ENCODE measurements at places on chromosomes 1 and 21.

- DNase-seq, result no peak
These were observed 77.5 kb downstream of the ARHGEF16 start for GRCh38 chr1:3531928-3532327.

DNA sequence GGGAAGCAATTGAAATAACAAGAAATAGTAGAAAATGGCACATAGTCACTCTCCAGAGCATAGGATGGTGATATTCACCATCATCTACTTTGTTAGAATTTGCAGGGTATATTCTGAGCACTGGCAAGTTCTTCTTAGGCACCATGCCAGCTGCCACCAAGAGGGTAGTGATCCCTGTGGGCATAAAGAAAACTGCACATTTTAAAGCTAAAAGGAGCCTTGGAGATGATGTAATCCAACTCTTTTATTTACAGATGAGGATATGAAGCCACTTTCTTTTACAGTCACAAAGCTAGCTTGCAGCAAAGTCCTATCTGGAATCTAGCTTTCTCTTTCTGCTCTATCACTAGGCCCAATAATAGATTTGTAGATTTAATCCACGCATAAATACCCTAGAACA lies 69.0 kb downstream of the PTGER3 start:
- DNase-seq, result no peak

DNA sequence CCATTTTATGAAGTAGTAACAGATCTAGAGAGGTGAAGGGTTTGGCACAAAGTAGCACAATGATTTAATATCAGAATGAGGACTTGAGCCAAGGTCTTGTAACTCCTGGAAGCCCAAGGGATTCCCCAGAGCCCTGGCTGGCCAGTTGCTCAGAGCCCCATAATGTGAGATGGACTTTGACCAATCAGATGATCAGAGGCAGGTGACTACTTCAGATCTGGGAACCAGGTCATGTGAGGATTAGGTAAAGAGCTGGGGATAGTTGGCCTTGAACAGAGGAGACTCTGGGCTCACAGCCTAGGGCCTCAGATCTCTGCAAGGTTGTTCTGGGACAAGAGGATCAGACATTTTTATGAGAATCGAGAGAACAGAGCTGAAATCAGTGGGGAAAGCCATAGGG lies 18.9 kb downstream of the SHISAL2A start:
- DNase-seq, result no peak

DNA sequence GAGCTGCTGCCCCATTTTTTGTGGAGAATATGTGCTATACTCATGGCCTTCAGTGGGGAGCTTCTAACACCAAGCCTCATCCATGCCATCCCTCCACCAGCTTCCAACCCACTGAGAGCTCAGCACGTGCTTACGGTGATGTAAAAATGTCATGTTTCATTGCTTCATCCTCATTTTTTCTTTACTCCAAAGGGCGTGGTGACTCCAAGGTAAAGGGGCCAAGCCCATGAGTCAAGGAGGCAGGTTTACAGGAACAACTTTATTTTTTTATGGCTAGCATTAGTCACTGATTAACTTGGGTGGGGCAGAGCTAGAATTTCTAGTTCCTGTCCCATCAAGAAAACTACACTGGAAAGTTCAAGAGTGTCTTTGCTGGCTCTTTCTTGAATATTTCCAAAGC lies at the start of gene C1orf226:
C1orf226 (plus strand) TSS at position 346 of the 400 bp plus-strand sequence. CDS start 174 bp downstream, outside the sequence.
- DNase-seq, result no peak

GRCh38 chr21:38126666-38127303 lies 130.0 kb upstream of the KCNJ15 start:
- DNase-seq, result peak; percentile 15

- no peak for DNase-seq
These were observed 107.2 kb downstream of the EDEM3 start for GRCh38 chr1:184647471-184647870.

GRCh38 chr1:227880342-227880924 lies 65.0 kb downstream of the PRSS38 start:
- no peak for DNase-seq

GRCh38 chr1:113891631-113892220 lies 4.3 kb upstream of the BCL2L15 start:
- DNase-seq, result no peak
